CD4-positive, alpha-beta T cell treated with Interleukin-4 for 1 hour (primary cell): ENCODE measurements at places on chromosomes 16 and 17.

GRCh38 chr16:62967163-62967562, 930.9 kb upstream of the CDH8 start:
- no peak for DNase-seq

DNA sequence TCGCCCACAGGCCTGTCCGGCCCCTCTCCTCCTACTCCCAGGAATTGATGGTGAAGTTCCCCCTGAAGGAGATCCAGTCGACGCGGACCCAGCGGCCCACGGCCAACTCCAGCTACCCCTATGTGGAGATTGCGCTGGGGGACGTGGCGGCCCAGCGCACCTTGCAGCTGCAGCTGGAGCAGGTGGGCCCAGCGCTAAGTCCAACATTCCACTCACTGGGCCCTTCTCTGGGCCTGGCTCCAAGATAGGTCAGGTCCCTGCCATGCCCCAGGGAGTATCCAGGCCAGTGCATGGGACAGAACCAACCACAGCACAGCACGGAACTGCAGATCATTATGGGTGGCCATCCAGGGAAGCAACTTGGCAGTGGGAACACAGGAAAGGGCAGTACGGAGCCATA, 9.9 kb upstream of the ALKBH5 start:
- DNase-seq = no peak

DNA sequence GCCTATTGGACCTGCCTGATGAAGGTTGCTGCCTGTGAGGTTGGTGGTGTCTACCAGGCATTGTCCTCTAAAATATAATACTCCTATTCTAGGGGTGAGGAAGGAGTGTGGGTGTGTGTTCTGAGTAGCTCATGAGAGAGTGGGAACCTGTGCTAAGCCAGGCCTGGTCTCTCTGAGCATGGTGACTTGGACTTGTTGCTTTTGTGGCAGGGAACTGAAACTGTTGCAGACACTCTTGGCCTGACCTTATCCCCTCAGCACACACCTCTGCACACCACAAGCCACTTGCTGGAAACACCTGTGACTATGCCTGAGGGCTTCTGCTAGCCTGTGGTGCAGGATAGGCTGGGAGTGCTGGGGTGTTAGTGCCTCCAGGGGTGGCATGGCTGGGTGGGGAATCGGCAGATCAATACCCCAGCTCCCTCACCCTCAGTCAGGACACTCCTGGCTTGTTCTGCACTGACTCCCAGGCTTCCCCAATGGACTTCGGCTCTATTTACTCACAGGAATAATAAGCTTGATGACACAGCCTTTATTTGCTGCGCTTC, 29.9 kb downstream of the PLCG2 start:
- no peak for DNase-seq

DNA sequence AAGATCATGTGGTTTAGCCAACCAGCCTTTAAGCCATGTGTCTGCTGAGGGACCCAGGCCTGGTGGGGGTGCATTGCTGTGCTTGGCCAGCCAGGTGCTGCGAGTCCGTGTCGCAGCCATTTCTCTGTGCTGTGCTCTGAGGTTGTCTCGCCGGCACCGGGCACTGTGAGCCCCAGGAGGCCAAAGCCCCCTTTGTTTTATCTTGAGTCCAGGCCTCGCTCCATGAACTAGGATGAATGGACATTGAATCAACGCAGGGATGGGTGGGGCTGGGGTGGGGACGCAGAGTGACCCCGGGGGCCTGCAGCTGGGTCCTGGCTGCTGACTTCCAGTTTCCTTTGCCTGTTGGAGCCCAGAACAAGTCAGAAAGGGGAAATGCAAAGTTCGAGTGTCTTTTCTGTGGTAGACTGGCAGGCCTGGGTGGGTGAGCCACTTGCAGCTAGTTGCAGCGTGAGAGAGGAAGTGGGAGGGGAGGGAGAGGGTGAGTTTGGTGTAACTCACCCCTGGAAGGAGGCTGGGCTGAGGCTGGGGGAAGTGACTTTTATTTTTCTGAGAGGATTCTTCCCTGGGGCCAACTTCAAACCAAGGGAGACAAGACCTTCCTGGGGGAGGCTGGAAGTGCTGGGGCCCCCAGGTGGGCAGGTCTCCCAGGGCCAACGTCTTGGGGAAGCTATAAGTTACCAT, 324.7 kb downstream of the SEC14L1 start:
- DNase-seq = peak; percentile 87

DNA sequence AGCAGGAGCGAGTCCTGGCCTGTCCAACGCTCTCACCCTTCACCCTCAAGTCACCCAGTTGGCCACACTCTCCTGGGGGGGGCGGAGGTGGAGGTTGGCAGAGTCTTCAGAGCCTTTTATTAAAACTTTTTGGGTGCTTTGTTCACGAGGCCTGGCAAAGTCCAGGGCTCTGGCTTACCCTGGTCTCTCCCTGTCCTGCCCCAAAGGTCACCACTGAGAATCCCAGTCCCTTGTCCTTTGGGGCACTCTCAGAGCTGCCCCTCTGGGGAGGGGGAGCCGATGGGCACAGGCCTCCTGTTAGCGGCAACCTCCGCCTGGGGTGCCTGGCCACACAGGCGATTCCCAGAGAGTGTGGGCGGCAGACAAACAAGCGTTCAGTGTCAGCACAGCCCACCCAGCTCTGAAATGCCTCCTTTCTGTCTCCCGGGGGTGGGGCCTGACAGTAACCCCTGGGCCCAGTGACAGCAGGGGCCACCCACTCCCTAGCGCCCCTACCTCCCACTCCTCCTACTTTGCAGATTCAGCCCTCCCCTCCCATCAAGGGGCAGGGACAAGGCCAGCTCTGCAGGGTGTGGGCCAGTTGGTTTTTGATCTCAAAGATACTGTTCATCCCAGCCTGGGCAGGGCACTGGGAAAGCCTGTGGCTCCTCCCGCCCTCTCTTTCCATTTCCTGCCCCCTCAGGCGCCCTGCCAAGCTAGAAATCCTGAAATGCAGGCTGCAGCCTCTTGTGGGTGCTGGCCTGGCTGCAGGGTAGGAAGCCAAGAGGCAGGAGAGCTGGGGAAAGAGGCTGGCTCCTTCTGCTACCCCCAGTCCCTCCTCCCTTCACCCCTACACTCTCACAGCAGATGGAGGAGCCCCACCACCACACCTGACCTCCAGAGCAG, 36.6 kb upstream of the EMP2 start:
- no peak for DNase-seq

GRCh38 chr17:2187758-2188157, 115.8 kb downstream of the SMG6 start:
- DNase-seq = no peak

- no peak for DNase-seq
These were observed 19.9 kb downstream of the NQO1 start for GRCh38 chr16:69706256-69706974.

DNA sequence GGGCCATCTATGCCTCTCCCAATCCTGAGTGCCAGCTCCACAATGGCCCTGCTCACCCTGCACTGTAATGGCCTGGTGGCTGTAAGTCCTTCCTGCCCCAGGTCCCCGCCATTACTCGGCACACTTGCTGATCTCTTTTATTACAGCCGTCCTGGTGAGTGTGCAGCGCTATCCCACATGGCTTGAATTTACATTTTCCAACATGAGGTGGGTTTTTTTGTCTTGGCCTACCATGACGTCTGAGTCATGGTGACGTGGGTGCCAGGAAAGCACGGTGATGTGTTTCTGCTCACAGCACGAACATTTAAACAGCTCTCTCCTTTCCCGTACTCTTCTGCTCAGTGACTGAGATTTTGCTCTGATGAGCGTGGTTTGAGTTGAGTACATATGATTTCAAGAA, 55.2 kb upstream of the FOXF1 start:
- DNase-seq = no peak

GRCh38 chr17:82101301-82101715, 3.3 kb upstream of the FASN start:
- DNase-seq = no peak

GRCh38 chr17:79338152-79338551, 263.5 kb downstream of the ENGASE start:
- DNase-seq = no peak

DNA sequence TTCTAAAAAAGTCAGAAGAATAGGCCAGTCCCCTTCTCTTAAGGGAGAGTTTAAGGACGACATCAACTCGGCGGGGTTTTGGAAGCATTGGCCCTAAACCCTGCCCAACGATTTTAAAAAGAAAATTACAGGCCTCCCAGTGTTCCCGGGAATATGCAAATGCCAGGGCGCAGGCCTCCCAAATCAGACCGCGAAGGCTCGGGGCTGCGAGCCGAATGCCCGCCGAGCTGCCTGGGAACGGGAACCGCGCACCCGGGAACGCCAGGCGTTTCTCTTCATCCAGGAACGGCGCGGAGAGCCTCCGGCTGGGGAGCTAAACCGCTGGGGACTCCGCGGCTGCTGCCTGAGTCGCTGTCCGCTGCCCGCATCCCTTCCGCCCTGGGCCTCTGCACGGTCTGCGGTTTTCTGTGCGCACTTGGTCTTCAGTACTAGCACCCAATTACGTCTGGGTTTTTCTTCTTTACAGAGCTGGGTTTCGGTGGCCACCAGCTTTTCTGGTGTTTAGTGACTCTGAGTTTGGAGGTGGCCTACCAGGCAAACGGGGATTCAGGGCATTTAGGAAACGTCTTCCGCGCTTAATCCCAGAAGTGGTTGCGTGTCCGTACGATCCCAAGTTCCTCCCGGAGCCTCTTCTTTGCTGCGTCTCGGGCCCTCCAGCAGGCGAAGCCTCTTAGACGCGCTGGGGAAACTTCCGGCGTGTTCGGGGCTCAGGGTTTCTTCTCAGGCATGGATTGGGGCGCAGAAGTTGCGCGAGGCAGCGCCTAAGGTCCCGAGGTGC, 5.7 kb downstream of the IRX5 start:
- DNase-seq = no peak

DNA sequence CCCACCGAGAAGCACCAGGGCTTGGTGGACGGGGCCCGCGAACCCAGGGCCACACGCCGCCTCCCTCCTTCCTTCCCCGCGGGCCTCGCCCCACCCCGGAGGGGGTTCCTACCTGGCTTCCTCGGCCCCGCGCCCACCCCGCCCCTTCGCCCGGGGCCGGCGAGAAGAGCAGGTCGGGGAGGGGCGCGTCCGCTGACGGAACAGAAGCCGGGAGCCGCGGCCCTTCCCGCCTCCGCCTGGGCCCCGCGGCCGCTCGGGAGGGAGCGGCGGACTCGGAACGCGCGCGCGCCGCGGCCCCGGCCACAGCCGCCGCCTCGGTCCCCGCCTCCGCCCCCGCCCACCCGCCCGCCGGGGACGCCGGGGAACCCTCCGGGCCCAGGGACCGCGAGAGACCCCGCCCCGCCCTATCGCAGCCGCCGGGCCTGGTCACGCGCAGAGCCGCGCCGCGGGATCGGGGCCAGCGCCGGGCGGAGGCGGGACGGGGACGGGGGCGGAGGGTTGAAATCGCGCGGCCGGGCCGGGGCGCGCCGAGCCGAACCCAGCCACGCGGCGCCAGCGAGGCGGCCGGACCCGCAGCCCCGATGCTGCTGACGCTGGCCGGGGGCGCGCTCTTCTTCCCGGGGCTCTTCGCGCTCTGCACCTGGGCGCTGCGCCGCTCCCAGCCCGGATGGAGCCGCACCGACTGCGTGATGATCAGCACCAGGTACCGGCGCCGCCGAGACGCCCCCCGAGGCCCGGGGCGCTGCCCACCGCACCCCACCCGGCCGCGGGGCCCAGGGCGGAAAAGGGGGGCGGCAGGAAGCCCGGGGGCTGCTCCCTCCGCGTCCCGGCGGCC, at the start of gene TLCD3A:
Gene TLCD3A (plus strand): TSS at position 530 of the 835 bp plus-strand sequence. CDS start 52 bp downstream, at position 582.
- DNase-seq = peak; percentile 54

- DNase-seq = no peak
These were observed 112.0 kb downstream of the LITAF start for GRCh38 chr16:11474617-11475291.

DNA sequence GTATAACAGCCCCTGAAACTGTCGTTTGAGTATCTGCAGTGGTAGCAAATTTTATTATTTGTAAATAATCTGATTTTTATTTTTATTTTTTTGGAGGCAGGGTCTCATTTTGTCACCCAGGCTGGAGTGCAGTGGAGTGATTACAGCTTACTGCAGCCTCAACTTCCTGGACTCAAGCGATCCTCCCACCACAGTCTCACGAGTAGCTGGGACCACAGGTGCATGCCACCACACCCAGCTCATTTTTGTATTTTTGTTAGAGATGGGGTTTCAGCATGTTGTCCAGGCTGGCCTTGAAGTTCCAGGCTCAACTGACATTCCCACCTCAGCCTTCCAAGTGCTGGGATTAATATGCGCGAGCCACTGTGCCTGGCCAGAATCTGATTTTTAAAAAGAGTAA, 2.8 kb downstream of the NDEL1 start:
- DNase-seq = no peak

GRCh38 chr17:59505610-59506276, 59.7 kb upstream of the DHX40 start:
- no peak for DNase-seq

GRCh38 chr16:78116946-78117345, 17.5 kb downstream of the WWOX start:
- DNase-seq = no peak

- peak; percentile 54 for DNase-seq
These were observed 7.4 kb downstream of the CIBAR2 start for GRCh38 chr16:85104821-85105391.

GRCh38 chr17:33013596-33014375, 22.1 kb downstream of the SPACA3 start:
- no peak for DNase-seq

DNA sequence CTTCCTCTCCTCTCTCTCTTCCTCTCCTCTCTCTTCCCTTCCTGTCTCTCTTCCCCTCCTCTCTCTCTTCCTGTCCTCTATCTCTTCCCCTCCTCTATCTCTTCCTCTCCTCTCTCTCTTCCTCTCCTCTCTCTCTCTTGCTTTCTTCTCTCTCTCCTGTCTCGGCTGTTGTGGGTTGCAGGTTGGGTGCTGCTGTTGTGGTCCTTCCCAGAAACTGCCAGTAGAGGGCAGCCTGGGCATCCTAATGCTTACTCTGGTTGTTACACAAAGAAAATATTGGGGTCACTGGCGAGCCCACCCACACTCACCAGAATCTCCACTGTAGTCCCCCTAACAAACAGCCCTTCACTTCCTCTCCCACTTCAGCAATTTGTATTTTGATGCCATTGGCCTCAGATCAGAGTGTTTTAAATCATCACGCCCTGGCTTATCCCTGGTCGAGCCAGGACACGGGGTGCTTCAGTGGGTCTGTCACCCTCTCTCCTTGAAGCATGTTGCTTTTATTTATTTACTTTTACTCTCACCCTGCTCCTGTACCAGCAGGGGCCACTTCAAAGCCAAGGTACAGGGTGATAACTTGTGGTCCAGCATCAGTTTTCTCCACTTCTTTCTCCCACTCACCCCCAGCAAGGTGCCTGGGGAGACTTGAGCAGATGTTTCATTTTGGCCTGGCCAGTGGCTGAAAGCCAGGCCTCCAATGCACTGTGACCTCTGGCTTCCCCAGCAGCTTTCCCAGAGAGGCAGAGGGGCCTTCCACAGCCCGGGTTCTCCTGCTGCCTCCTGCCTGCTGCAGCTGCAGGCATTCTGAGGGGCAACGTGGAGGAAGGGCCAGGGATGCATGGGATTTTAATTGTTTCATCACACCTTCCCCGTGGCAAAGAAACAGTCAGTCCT, 4.7 kb upstream of the MMP15 start:
- DNase-seq = peak; percentile 61
